Substantia nigra (tissue), 51 donors: ENCODE measurements at places on chromosomes 3 and 15.
A peak's percentile ranks its signal among the peaks of the same experiment; 100 is the strongest.

- no peak for DNase-seq
These were observed 9.0 kb downstream of the SSUH2 start for GRCh38 chr3:8635631-8636030.

GRCh38 chr3:173734473-173734872, 336.9 kb downstream of the NLGN1 start:
- no peak for DNase-seq

GRCh38 chr15:88194162-88194561, 62.4 kb downstream of the NTRK3 start:
- DNase-seq, result no peak

DNA sequence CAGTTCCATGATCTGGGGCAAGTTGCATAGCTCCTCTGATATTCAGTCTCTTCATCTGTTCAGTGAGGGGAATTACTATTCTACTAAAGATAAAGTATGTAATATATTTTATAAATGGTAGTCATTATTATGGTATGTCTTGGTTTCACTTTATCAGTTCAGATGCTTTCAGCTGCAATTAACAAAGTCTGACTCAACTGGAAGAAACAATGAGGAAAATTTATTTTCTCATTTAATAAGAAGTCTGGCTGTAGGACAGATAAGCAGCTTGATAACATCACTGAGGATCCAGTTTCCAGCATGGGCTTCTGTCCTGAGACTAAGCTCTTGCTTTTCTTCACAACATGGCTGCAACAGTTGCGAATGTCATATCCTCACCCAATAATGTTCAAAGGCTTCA, 354.3 kb upstream of the TRIM42 start:
- no peak for DNase-seq

GRCh38 chr3:58041182-58041825, 33.1 kb downstream of the FLNB start:
- DNase-seq, result no peak

DNA sequence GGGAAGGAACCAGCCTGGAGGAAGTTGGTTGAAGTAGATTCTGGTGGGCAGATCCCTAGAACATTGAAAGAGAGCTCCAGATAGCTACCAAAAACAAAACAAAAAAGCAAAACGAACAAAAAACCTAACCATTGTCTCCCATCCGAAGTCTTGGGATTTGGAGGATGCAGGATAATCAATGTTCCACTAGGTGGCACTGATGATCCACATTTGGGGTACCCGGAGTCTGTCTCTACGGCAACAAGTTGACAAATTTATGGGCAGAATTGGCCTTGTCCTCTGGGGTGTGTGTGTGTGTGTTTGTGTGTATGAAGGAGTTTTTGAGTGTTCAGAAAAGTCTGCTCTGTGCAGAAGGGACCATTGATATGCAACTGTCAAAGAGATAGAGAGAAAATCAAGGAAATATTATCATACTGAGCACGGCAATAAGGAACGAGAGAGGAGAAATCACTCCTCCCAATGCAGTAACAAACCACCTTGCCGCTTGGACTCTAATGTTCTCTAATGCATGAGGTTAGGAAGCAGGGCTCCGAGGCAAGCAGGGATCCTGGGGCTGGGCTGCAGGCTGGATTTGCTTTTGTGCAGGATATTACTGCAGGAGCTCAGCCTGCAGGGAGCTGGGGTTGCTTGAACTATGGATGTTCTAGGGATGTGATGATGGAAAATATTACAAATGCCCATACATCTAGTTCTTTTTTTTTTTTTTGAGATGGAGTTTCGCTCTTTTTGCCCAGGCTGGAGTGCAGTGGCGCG, 59.8 kb upstream of the KLHL25 start:
- peak; percentile 9 for DNase-seq

DNA sequence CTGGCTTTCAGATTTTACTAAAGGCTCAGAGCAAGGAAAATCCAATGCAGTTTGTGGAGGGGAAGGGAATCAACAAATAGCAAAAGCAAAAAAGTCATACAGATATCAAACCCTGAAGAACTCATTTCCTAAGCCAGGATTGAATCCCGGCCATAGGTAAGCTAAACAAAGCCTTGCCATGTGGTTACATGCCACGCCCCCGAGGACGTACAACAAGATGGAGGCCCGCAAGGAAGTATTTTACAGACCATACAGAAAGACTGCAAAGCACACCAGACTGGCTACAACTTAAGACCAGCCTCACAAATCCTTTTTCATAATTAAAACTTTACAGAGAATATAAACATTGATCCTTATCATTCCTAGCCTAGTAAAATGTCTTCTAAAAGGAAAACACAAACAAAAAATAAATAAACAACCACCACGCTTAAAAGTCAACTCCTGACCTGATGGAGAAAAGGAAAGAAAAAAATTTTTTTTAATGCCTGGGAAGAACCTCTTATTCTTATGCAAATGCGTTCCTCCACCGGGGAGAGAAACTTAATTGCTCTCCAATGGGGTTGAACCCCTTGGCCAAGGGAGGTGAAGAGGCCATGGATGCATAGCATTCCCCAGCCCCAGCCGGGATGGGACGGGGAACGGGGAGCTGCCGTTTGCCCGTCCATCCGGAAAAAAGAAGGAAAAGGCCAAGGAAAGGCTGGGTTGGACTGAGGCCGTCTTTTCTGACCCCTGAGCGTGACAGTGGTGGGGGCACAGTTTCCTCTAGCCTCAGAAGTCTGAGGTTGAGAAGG, 39.3 kb downstream of the IL1RAP start:
- no peak for DNase-seq

DNA sequence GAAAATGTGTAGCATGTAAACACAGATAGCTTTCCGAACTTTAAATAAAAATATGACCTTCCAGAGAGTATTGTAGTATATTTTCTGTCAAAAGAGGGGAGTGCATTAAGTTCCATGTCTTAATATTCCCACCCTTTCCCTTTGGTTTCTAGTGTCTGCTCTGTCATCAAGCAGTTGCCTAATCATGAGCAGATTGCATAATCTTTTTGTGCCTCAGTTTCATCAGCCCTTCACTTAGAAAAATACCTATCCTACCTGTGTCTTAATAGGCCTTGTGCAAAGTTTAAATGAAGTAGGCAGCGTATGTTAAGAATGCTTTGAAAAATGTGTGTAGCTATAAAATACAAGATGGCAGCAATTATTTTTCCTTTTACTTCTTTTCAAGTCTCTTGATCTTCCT, 52.8 kb downstream of the CALML4 start:
- DNase-seq, result no peak

GRCh38 chr15:98904544-98904943, 103.0 kb downstream of the PGPEP1L start:
- DNase-seq, result peak; percentile 21

DNA sequence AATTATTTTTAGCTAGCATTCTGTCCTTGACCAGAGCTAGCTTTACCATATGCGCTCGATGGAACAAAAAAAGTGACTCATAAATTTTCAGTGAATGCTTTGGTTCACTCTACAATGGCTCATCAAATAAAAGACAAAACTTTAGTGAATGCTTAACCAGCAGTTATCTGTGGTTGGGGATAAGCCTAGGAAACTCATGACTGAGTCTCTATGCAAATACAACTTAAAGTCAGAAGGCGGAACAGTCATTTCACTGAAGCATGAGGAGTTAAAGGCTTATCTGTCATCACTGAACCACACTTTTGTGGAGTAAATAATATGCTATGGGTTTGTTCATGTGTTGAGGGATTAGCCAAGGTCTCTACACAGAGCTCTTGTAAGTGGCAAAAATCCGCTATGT, 308.4 kb downstream of the SQOR start:
- no peak for DNase-seq

GRCh38 chr15:66224946-66225345, 28.6 kb downstream of the MEGF11 start:
- DNase-seq, result no peak

GRCh38 chr15:51313644-51314280, 24.6 kb downstream of the CYP19A1 start:
- no peak for DNase-seq

GRCh38 chr15:74402337-74402841, 31.4 kb downstream of the SEMA7A start:
- DNase-seq, result no peak

DNA sequence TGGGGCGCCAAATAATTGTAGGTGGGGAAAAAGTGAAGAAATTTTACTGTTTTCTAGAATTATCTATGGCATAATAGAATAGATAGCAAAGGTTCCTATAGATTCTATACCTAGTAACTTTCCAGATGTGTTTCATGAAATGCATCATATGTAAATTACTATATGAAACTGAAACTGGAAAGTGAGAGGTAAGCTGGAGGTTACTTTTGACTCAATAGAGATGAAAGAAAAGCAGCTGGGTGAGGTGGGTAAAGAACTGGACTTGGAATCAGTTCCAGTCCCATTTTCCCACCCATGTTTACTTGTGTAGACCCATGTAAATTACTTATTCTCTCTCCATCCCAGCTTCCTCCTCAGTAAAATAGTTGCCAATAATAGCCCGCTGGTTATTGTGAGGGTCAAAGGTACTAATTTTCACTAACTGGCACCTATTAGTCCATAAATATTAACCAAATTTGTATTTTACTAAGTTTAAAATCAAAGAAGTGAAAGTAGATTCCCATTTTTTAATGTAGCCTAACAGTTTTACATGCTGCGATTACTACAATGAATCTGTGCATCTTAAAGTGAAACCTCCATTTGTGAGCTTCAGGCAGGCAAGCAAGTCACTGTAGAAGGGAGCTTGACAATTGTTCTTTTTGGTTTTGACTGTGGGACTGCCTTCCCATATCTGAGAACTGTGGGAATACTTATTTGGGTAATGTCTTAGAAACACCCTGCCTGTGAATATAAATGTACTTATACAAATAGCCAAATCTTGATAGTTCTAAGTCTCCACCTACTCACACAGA, 312.1 kb downstream of the SLC9A9 start:
- no peak for DNase-seq

DNA sequence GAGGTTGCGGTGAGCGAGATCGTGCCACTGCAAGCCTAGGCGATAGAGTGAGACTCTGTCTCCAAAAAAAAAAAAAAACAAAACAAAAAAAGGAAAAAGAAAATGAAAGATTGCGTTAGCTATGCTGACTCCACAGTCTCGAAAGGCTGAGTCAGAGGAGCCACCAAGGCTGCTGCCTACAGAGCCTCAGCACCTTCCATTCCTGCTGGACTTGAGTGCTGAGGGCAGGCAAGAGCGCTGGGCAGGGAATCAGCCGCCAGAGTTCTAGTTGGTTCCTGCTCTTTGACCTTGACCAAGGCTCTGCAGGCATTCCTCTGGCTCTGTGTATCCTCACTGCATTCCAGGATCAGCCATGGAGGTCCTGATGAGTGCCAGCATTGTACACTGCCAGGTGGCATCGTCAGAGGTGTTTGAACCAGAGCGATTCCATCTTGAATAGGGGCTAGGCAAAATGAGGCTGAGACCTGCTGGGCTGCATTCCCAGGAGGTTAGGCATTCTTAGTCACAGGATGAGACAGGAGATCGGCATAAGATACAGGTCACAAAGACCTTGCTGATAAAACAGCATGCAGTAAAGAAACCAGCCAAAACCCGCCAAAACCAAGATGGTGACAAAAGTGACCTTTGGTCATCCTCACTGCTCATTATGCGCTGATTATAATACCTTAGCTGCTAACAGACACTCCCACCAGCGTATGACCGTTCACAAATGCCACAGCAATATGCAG, 5.9 kb downstream of the MESP2 start:
- DNase-seq, result no peak

DNA sequence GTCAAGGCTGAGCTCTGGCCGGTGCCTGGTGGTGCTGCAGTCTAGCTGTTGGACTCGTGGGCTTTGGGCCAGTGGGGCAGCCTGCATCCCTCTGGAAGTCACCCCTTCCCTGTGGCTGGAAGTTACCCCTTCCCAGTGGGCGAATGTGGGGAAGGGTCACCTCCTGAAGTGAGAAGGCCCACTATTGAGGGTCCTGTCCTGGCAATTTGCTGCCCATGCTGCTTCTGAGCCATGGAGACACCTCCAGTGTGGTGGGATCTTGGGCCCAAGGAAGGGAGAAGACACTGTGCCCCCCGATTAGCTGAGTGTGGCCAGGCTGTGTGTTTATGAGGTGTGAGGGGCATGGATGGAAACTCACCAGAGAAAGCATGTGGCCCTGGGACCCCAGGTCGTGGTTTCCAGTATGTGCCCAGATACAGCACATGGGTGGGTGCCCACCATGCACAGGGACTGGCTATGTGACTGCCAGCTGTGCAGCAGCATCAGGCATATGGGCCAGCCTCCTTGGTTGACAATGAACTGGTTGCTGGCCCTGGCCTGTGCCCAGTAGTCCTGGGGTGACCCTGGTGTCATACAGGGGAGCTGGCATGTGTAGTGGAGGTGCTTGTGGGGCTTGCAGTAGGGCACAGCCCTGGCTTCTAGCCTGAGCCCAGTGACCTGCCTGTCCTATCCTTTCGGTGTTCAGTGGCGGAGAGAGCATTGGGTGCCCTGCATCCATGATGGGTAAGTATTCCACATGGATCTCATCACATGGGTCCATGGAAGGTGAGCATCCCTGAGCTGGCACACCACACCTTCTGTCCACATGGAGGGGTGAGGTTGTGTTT, 221.2 kb downstream of the SNRPN start:
- DNase-seq, result no peak

DNA sequence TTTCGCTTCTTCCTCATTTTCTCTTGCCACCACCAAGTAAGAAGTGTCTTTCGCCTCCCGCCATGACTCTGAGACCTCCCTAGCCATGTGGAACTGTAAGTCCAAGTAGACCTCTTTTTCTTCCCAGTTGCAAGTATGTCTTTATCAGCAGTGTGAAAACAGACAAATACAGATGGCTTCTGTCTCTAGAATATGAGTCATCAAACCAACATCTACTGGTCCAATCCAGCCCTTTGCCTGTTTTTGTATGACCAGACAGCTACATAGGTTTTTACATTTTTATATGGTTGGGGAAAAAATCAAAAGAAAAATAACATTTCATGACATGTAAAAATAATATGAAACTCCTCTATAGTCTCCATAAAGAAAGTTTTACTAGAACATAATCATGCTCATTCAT, 118.7 kb upstream of the PTPRG start:
- DNase-seq, result no peak

DNA sequence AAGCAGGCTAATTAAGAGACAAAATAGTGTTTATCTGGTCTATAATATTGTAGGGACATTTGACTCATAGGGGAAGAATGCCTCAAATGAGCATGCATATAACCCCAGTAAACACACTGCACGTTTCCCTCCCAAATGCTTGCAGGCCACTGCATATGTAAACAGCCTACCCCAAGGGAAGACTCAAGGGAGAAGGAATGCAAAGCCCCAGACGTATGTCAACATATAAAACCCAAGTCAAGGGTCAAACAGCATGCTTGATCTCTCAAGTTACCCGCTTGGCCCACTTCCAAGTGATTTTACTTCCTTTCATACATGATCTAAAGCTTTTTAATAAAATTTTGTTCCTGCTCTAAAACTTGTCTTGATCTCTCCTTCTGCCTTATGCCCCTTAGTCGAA, 1090.0 kb downstream of the OTOL1 start:
- no peak for DNase-seq

GRCh38 chr15:50116477-50116876, 2.6 kb downstream of the ATP8B4 start:
- no peak for DNase-seq
